ENCODE measurements at places on chromosomes 16 and 17.

DNA sequence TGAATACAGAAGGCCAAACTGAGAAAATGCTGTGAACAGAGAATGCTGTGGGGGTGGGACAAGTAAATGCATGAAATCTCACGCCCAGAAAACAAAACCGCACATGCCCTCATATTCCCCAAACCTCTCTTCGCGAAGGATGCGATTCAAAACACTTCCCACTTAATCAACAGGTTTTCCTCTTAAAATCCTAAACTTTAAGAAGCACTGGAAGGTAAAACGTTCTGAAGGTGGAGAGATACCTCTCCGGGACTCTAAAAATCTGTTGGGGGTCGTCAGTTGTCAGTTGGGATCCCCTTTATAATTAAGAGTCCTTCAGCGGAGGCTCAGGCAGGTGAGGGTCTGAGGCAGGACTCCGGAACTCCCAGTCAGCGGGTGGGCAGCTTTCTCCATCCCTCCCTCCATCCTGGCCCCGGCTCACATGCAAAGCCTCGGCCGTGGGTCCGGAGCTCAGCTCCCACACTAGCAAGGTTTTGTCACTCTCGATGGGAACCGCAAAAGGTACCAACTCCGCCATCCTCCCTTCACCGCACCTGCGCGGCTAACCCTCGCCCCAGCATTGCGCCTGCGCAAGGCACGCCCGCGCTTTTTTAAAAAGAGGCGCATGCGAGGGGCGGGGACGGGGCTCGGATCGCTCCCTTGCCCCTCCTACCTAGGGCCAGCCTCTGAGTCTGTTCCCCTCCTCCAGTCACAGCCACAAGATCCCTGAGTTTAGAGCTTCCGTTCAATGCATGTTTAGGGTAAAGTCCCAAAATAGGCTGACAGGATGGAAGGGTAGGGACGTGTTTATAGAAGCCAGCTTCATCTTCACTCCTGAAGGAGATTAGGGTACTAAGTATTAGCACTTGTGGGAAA is at the start of gene RDM1:
RDM1 (minus strand) TSS at position 563 of the 855 bp plus-strand sequence; CDS start at position 517, 46 bp downstream.
- DNase-seq = peak; percentile 96

GRCh38 chr17:66577041-66577440 is 257.9 kb upstream of the CACNG5 start:
- no peak for DNase-seq

GRCh38 chr16:716200-716568 is 1.3 kb downstream of the METRN start:
- DNase-seq = no peak

- no peak for DNase-seq
These were observed 52.3 kb downstream of the CYB5D2 start for GRCh38 chr17:4195306-4195705.

DNA sequence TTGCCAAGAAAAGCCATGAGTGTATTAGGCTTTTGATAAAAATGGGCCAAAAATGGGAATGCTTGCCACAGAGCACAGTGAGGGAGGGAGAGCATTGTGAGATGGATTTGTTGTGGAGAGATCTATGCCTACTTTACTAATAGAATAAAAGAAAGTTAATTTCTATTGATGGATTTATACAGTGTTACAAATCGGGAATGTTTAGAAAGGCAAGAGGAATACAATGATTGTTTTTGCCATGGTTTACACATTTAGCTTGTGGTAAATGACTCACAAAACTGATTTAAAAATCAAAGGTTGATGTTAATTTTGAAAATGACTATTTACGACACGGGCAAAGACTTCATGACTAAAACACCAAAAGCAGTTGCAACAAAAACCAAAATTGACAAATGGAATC is 16.6 kb downstream of the CCL4 start:
- no peak for DNase-seq

DNA sequence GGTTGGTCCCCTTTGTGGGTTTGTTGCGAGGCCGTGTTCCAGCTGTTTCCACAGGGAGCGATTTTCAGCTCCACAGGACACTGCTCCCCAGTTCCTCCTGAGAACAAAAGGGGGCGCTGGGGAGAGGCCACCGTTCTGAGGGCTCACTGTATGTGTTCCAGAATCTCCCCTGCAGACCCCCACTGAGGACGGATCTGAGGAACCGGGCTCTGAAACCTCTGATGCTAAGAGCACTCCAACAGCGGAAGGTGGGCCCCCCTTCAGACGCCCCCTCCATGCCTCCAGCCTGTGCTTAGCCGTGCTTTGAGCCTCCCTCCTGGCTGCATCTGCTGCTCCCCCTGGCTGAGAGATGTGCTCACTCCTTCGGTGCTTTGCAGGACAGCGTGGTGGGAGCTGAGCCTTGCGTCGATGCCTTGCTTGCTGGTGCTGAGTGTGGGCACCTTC is 27.3 kb upstream of the STH start:
- no peak for DNase-seq

- DNase-seq = no peak
These were observed 289.2 kb upstream of the SALL1 start for GRCh38 chr16:51440131-51440889.

DNA sequence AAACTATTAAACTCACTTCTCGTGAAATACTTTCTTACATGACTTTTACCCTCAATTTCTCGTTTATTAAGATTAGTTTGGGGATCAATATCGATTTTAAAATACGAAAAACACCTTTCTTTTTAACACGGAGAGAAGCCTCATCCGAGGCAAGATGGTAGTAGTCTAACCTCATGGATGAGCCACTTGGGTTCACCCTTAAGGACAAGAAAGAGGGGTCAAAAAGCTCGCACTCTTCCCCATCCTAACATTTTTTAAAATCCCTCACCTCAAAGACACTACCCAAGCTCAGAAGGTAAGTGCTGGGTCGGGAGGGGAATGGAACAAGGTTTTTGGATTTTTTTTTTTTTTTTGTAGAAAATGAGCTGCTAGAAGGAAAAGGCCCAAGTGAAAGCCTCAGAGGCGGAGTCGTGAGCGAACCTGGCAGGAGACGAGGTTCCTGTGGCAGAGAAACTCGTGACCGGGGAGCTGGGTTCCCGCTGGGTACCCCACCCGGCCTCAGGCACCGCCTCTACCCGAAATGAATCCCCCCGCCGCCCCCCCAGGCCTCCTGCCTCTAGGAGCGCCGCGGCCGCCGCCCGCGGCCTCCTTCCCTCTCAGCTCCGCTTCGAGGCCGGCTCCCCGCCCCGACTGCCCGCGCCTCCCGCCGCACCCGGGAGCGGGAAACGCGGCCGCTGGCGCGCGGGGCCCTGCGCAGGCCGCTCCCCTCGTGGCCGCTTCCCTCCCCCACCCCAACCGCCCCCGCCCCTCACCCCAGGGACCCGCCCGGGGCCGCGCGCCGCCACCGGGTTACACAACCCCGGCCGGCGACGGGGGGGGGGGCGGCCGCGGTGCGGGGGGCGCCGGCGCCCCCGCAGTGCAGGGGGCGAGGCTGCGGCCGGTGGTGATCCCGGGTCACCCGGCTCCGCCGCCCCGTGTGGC is 1.6 kb downstream of the NUFIP2 start:
- DNase-seq = peak; percentile 63

- no peak for DNase-seq
These were observed 14.7 kb upstream of the SLX4 start for GRCh38 chr16:3625911-3626732.

- peak; percentile 79 for DNase-seq
These were observed at the start of gene SPATA32 for GRCh38 chr17:45261577-45262515. Gene SPATA32, minus strand, starts transcription at chr17:45262094. Its CDS starts 78 bp downstream, at chr17:45262016.

DNA sequence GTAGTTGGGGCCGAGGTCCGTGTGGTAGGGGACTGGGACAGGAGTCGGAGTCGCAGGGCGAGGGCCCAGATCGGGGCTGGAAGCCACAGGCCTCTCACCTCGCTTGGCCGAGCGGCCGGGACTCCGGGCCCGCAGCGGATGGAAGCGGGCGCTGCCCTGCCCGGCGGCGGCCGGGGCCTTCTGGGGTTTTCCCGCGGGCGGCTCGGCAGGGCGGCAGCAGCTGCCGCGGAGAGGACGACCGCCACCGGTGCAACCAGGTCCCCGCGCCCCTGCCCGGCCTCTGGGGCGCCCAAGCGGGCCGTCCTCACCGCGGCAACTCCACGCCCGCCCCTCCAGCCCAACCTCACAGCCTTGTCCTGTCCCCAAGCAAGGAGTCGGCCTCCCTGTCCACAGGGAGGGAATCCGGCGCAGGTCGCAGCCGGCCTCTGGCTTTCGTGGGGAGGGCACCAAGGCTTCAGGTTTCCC is 15.6 kb upstream of the UTP6 start:
- DNase-seq = no peak

GRCh38 chr17:32558326-32558955 is 71.6 kb downstream of the CDK5R1 start:
- peak; percentile 26 for DNase-seq

- no peak for DNase-seq
These were observed 51.2 kb upstream of the KDM8 start for GRCh38 chr16:27152121-27152520.

DNA sequence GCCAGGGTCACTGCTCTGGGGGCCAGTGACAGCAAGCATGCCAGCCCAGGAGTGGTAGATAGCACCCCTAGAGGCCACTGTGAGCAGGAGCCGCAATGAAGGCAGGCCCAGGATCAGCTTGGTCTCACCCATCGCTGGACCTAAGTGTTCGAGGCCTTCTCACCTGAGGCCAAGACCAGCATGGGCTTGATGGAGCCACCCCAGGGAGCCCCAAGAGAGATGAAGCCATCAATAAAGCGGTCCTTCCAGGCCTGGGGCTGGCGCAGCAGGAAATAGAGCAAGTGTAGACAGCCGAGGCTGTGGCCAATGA is 1.8 kb downstream of the LCAT start:
- peak; percentile 53 for DNase-seq

- no peak for DNase-seq
These were observed 17.3 kb downstream of the LGALS3BP start for GRCh38 chr17:78962345-78962983.

DNA sequence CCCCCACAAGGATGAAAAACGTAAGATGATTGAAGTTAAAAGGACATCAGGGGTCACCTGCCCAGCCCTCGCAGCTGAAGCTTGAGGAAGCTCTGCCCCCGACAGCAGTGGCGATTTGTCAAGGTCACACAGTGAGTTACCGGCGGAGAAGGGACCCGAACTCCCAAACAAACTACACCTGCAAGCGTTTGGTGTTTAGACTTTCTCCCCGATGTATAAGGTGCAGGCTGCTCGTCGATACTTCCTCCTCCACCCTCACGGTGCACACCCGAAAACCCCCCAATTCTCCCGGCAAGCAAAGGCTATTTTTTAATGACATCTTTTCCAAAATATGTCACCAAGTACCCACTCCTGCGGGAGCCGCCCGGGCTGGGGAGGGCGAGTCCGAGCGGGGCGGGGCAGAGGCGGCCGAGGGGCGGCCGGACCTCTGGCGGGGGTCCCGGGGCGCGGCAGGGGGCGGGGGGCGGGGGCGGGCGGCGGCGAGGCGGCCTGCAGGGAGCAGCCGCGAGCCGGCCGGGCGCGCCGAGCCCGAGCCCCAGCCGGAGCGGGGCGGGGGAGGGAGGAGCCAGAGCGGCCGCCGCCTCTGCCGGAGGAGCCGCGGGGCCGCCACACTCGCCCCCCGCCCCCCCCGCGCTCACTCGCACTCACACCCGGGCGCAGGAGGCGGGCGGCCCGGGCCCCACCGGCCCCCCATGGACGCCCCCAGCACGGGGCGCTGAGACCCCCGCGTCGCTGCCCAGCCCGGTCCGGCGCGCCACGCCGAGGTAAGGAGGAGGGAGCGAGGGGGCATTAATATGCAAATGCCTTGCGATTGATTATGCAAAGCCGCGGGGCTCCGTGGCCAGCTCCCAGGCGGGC is at the start of gene THRA:
THRA (plus strand) TSS at position 637 of the 858 bp plus-strand sequence. CDS start 11,524 bp downstream, outside the sequence.
- DNase-seq = peak; percentile 69

- no peak for DNase-seq
These were observed 42.3 kb upstream of the CCNF start for GRCh38 chr16:2386990-2387389.

DNA sequence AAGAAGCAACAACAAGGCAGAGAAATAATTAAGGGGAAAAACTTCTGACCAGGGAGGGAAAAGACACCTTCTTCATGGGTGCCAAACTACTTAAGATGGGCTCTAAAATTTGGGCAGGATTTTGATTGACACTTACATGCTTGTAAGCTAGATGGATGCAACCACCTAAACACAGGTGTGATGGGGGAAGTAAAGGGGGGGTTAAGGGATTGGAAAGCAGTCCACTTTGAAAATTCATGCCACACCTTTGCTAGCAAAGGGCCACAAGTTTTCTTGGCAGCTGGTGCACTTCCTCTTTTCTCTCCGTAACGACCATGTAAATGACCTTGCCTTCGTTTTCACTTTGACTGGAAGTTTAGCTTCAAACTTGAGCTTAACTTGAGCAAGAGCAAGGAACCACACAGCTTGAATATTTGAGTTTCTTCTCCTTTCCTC is 14.3 kb upstream of the PRKAR1A start:
- DNase-seq = peak; percentile 22

- DNase-seq = no peak
These were observed 36.2 kb upstream of the CRHR1 start for GRCh38 chr17:45747911-45748310.
